Iris pigment epithelial cell (primary cell): ENCODE measurements at places on chromosomes 2 and 18.

GRCh38 chr2:41965909-41966295 is 81.9 kb upstream of the PKDCC start:
- peak; percentile 79 for DNase-seq

GRCh38 chr2:31675485-31675901 is 94.8 kb upstream of the SRD5A2 start:
- DNase-seq: no peak

- peak; percentile 78 for DNase-seq
Measured at GRCh38 chr2:45922577-45922988, 271.1 kb downstream of the PRKCE start.

GRCh38 chr2:239724194-239724849 is 300.8 kb downstream of the NDUFA10 start:
- no peak for DNase-seq
